ENCODE measurements at places on chromosomes 5 and 9. TPM values are rescaled to one million over a fixed set of nuclear protein-coding genes. Genes with fewer than 3 reads are reported as not detected.

SPATA9 gene
- total RNA-seq, result 2.3 TPM

TXNDC8 gene
- not detected for total RNA-seq

DNA sequence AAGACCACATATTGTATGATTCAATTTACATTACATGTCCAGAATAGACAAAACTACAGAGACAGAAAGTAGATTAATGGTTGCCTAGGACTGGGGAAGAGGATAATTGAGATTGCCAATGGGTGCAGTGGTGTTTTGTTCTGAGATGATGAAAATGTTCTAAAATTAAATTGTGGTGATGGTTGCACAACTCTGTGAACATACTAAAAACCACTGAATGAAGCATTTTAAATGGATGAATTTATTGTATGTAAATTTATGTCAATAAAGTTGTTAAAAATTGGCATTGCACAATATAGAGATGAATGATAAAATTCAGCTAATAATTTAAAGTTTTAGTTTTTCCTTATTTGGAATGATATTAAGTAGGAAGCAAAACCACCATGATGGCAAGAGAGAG is 109.5 kb upstream of the NR4A3 start:
- no peaks in the 10 kb centered on the region for H3K27me3 ChIP-seq
- no peaks in the 10 kb centered on the region for H3K36me3 ChIP-seq
- no peaks in the 10 kb centered on the region for H3K4me1 ChIP-seq
- no peak overlapping the region for H3K27ac ChIP-seq

DNA sequence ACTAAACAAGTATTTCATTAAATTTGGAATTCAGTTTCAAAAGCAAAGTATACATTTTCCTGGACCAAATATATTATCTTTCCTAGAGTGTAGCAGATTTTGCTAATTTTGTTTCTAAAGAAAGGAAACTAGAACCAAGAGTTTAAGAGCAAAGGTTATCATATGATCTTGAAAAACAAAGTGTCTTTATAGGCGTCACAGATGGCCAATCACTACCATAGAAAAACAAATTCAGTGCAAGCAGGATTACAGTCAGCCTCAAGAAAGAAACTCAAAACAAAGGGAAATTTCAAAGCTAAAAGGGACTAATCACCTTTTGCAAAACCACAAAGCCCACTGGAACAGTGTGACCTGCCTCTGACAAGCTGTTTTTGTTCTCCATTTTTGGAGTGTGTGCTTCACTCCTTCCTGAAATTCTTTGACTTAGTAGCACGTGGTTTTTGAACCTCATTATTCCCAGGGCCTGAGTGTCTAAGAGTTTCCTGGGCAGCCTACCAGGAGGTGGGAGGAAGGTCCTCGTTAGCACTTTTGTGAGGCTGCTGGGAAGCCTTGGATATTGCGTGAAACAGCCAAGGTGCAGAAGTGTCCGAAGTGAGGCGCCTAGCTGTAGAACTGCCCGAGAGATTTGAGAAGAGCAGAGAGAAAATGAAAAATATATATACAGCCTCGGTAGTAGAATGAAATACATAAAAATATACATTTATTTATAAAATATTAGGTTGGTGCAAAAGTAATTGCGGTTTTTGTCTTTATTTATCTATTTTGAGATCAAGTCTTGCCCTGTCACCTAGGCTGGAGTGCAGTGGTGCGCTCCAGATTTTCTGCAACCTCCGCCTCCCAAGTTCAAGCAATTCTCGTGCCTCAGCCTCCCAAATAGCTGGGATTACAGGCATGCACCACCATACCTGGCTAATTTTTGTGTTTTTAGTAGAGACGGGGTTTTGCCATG is 246.1 kb downstream of the MARCHF11 start:
- H3K27ac ChIP-seq, result no peak overlapping the region
- H3K4me1 ChIP-seq, result no peaks in the 10 kb centered on the region
- no peaks in the 10 kb centered on the region for H3K27me3 ChIP-seq
- no peak overlapping the region for H3K4me3 ChIP-seq
- no peak for DNase-seq
- no peaks in the 10 kb centered on the region for H3K36me3 ChIP-seq

DNA sequence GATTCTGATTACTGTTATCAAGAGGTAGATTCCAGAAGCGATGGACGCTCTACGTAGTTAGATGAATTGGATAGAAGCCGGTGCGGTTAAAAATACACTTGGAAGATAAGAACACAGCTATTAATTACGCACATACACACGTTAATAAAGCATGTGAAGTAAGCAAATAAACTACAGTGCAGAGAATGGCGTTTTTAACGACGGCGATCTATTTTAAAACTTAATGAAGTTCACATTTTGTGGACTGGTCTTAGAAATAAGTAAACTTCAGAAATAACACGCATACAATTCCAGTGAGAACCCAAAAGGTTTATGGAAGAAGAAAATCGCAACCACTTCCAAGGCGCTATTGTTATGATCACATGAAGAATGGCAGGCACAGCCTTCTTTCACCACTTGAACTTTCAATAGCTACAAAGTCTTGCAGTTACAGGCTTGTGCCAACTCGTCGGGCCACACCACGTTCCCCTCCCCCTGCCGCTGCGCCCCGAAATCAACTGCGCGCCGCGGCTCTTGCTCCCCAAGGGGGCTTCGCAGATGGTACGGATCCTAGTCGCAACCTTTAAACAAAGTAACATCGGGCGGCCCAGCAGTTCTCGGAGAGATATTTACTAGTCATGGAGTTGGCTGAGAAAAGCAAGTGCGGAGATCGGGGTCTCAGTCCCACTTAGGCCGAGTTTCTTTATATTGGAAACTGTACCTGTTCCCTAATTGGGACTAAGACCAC is 866 bp upstream of the SEMA6A start:
- peak; percentile 22 for DNase-seq
- no peaks in the 10 kb centered on the region for H3K36me3 ChIP-seq
- peak overlapping the region; percentile 51 for H3K4me3 ChIP-seq
- H3K4me1 ChIP-seq, result no peaks in the 10 kb centered on the region
- H3K27ac ChIP-seq, result peak overlapping the region; percentile 45
- no peaks in the 10 kb centered on the region for H3K27me3 ChIP-seq

GRCh38 chr5:76403766-76404222 is 709 bp downstream of the IQGAP2 start:
- peak overlapping the region; percentile 90 for H3K27ac ChIP-seq
- H3K27me3 ChIP-seq, result no peaks in the 10 kb centered on the region
- H3K36me3 ChIP-seq, result no peaks in the 10 kb centered on the region
- no peaks in the 10 kb centered on the region for H3K4me1 ChIP-seq
- peak overlapping the region; percentile 75 for H3K4me3 ChIP-seq
- DNase-seq, result peak; percentile 65

- no peak overlapping the region for H3K4me3 ChIP-seq
- no peaks in the 10 kb centered on the region for H3K4me1 ChIP-seq
- H3K27me3 ChIP-seq, result no peaks in the 10 kb centered on the region
- DNase-seq, result no peak
- H3K27ac ChIP-seq, result peak overlapping the region; percentile 22
- no peaks in the 10 kb centered on the region for H3K36me3 ChIP-seq
Observed at GRCh38 chr5:9537223-9538141, 8.4 kb downstream of the SEMA5A start.

Measured in prostate gland (tissue), 2 donors.